Thymus (tissue), 14 donors: ENCODE measurements at places on chromosomes 7 and 10.
A peak's percentile ranks its signal among the peaks of the same experiment; 100 is the strongest.

DNA sequence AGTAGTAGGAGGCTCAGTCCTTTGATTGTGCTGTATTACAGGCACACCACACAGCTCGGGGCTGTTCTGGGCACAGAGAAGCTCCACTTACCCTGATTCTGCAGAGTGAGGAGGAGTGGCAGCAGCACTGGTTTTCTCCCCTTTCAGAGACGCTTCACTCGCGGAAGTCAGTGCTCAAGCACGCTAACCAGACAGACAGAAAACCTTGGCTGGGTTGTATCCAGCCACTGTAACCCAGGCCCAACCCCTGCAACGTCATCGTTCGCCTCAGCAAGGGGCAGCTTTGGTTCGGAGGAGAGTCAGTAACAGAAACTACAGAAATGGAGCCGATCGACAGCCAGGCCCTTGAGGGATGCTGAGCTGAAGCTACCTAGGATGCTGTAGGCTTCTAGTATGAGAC is 171.0 kb downstream of the SLC16A9 start:
- DNase-seq: no peak
- H3K27ac ChIP-seq: no peak overlapping the region
- H3K27me3 ChIP-seq: no peaks in the 10 kb centered on the region
- H3K4me1 ChIP-seq: no peaks in the 10 kb centered on the region

DNA sequence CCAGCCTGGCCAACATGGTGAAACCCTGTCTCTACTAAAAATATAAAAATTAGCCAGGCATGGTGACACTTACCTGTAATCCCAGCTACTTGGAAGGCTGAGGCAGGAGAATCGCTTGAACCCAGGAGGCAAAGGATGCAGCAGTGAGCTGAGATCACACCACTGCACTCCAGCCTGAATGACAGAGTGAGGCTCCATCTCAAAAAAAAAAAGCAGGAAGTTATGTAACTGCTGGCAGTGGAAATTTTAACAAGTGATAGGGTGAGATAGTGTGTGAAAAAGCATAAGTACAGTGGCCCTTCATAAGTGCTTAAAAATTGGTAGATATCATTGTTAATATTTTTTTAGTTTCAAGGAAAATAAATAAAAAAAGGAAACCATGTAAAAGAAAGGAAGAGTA is 12.3 kb downstream of the AKR1C3 start:
- H3K36me3 ChIP-seq: no peaks in the 10 kb centered on the region
- DNase-seq: no peak
- H3K27me3 ChIP-seq: no peaks in the 10 kb centered on the region
- H3K4me3 ChIP-seq: no peak overlapping the region

DNA sequence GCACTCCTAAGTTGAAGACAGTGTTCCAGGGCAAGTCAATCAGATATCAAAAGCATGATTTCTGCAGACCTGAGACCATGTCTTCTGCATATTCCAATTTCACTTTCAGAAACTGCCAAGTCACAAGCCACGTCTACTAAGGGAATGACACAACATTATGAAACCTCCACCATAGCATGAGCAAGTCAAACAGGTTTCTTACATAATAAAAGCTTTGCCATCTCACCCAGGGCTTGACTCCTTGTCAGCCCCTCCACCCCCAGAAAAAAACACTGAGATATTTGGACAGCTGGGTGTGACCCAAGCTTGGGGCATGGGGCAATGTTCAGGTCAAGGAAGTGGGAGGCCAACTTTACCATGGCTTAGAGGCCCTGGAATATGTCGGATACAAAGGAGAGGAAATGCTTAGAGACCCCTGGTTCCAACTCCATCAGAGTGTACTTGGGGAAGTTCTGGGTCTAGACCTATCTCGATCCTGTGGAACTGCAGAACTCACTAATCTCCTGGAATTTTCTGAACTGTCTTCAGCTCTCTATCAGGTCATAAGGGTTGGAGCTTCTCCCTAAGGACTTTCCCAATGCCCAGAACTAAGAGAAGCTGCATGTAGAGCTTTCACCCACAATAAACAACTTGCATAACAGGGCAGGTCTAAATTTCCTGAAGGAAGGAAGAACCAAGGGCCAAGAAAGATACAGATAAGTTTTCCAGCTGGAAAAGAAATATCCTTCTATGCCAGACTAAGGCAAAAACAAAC is 80.6 kb upstream of the NAMPT start:
- no peaks in the 10 kb centered on the region for H3K27me3 ChIP-seq
- H3K4me3 ChIP-seq: no peak overlapping the region
- H3K27ac ChIP-seq: no peak overlapping the region

GRCh38 chr7:351256-351655 is 61.3 kb downstream of the FOXL3 start:
- H3K4me3 ChIP-seq: peak overlapping the region; percentile 46
- peak overlapping the region; percentile 85 for H3K27ac ChIP-seq
- DNase-seq: no peak

- H3K4me1 ChIP-seq: peaks cover 3% of the 10 kb centered on the region
- no peaks in the 10 kb centered on the region for H3K27me3 ChIP-seq
- no peak overlapping the region for H3K4me3 ChIP-seq
- peak overlapping the region; percentile 12 for H3K27ac ChIP-seq
Observed at GRCh38 chr10:89242345-89242684, 9.3 kb downstream of the LIPA start.
